Right renal cortex interstitium (tissue), 3 donors: ENCODE measurements at places on chromosomes 4 and X. TPM values are rescaled to one million over a fixed set of nuclear protein-coding genes. Genes with fewer than 3 reads are reported as not detected.

DNA sequence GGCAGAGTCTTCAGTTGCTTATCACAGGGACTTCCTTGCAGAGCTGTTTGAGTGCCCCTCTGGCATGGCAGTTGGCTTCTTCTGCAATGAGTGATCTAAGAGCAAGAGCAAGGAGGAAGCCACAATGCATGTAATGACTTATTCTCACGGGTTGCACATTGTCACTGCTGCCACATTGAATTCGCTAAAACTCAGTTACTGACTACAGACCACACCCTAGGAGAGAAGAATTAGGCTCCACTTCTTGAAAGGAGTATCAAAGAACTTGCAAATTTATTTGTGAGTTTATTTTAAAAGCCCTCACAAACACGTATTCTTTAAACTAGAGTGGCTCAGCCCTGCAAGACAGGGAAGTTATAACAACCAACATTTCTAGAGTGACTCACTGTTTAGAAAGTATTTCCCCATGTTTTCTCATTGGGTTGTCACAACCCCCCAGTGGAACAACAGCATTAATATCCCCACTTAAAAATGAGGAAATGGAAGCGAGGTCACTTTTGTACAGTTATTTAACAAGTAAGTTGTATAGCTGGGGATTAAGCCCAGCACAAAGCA, 32.4 kb upstream of the RBPJ start:
- no peak for DNase-seq

Gene PRSS48
- polyA plus RNA-seq, result not detected

DNA sequence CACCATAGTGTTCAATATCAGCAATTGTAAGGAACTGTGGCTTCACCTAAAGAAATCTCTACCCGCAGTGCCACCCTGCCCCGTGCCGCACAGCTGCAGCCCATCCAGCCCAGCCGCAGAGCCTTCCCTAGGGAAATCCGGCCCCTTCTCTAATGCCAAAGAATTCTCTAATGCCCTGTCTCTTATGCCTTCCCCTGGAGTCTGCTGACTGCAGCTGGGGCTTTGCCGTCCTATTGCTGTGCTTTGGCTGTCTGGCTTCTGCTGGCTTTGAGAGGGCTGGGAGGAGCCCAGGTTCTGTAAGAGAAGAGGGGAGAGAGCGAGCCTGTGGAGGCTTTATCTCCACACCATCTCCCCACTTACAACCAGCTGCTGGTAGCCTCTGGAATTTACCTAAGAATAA, 85.9 kb upstream of the HELT start:
- DNase-seq, result no peak

- no peak for DNase-seq
Observed at GRCh38 chr4:102858828-102859464, 9.8 kb upstream of the CISD2 start.

GRCh38 chr4:168220893-168221292, 97.7 kb downstream of the DDX60 start:
- DNase-seq, result no peak

- DNase-seq, result no peak
Observed at GRCh38 chrX:66017659-66018170, 22.2 kb downstream of the VSIG4 start.

- no peak for DNase-seq
Observed at GRCh38 chr4:3202836-3203820, 45.8 kb upstream of the MSANTD1 start.

DNA sequence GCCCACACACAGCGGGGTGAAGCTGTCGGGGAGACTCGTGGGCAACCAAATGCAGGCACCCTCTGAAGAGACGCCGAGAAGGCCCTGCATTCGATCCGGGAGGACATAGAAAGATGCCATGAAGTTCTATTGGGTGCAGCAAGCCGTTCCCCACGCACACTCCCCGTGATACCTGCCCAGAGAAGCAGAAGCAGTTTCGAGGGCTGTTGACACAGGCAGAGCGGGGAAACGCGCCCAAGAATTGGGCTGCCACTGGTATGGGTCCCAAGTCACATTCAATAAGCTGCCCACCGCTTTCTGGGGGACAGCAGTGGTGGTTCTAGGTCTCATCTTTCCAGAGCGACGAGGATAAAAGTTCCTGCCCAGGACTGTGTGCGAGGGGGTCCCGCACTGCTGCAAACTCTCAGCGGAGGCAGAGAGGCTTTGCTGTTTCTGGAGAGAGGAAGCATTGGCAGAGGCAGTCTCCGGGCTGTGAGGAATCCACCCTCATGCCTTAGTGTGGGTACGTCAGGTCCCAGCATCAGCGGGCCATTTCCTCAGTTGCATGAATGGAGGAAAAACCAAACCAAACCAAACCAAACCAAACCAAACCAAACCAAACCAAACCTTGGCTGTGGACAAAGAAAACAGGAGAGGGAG, 10.1 kb downstream of the PITX2 start:
- DNase-seq, result no peak

Gene ZNF711
- 75.5 TPM for polyA plus RNA-seq

Gene MEPE
- not detected for polyA plus RNA-seq

- no peak for DNase-seq
Observed at GRCh38 chr4:1666391-1666790, 17.7 kb downstream of the FAM53A start.

GRCh38 chr4:151418856-151419255, 9.9 kb downstream of the FHIP1A start:
- DNase-seq, result no peak

- DNase-seq, result no peak
Observed at GRCh38 chr4:38136604-38137003, 176.4 kb downstream of the PTTG2 start.

DNA sequence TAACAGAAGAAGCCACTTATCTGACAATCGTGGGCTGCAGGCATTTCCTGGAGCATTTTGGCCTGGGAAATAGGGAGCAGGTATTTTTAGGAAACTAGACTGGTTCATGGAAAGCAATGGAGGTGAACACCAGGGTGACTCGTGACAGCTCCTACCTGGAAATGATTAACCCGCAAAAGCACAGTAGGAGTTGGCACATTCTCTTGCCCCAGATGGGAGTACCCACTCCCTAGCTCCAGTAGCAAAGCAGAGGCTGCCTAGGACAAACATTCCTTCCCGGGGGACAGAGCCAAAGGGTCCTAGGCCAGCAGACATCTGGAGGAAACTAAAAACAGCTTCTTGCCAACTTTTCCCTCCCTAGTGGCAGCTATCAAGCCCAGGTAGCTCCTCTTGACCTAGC, 29.0 kb downstream of the RTL5 start:
- DNase-seq, result no peak

DNA sequence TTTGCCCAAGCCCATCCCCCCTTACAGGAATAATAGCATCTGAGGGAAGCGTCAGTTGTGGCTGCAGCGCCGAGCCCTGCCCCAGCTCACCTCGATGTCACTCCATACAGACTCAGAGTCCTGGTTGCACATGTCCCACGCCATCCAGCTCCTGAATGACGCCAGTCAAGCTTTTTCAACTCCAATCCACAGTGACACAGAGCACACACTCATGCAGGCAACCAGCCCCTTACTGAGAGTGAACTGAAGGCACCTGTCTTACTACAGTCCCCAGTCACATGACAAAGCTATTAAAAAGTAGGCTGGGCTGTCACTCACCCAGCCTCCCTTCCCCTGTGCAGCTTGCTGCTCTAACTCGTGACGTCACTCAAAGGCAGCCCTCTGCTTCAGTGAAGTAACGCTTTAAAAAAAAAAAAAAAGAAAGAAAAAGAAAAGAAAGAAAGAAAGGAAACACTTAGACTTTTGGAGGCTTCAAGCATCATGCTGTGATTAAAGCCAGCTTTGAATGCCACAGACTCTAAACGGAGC, at the start of gene PPARGC1A:
TSS of gene PPARGC1A (minus strand) at position 234 of the 528 bp plus-strand sequence. CDS start at position 144, 90 bp downstream.
- DNase-seq, result peak; percentile 59
